ENCODE measurements at places on chromosomes 3 and 15. TPM values are rescaled to one million over a fixed set of nuclear protein-coding genes. Genes with fewer than 3 reads are reported as not detected.
A peak's percentile ranks its signal among the peaks of the same experiment; 100 is the strongest.

DNA sequence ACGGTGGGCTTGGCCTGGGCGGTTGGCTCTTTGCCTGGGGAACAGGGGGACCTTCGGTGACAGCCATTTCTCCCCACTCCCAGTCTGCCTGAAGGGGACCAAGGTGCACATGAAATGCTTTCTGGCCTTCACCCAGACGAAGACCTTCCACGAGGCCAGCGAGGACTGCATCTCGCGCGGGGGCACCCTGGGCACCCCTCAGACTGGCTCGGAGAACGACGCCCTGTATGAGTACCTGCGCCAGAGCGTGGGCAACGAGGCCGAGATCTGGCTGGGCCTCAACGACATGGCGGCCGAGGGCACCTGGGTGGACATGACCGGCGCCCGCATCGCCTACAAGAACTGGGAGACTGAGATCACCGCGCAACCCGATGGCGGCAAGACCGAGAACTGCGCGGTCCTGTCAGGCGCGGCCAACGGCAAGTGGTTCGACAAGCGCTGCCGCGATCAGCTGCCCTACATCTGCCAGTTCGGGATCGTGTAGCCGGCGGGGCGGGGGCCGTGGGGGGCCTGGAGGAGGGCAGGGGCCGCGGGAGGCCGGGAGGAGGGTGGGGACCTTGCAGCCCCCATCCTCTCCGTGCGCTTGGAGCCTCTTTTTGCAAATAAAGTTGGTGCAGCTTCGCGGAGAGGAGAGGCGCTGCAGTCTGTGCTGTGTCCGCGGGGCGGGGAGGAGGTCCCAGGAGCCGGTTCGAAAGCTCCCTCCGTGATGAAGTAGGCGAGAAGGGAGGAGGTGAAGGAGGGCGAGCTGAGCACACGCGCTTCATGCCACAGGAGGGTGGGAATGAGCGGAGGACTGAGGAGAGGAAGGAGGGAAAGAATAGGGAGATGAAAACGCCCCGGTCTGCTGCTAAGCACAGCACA is 9.6 kb downstream of the CLEC3B start:
- DNase-seq, result no peak
- H3K4me1 ChIP-seq, result peaks cover 67% of the 10 kb centered on the region
- no peaks in the 10 kb centered on the region for H3K27me3 ChIP-seq

DNA sequence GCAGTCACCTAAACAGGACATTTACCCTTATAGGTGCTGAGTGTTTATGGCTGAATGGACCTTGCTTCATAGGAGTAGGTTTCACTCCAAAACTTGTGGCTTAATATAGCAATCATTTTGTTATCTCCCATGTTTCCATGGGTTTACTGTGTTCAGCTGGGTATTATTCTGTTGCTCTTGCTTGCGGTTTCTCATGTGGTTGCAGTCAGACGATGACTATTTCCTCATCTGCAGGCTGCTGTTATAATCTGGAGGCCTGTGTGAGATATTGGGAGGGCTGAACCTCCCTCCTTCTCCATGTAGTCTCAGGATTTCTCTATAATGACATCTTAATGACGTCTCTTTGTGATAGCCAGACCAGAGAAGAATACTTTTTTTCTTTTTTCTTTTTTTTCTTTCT is 98.1 kb downstream of the ZPLD1 start:
- no peaks in the 10 kb centered on the region for H3K4me1 ChIP-seq
- H3K27me3 ChIP-seq, result no peaks in the 10 kb centered on the region
- H3K27ac ChIP-seq, result no peak overlapping the region
- no peak for DNase-seq
- H3K4me3 ChIP-seq, result no peak overlapping the region

The WDR93 gene
- not detected for total RNA-seq

GRCh38 chr3:146546366-146546965 is 2.1 kb upstream of the PLSCR1 start:
- H3K27me3 ChIP-seq, result no peaks in the 10 kb centered on the region
- H3K4me3 ChIP-seq, result no peak overlapping the region
- no peaks in the 10 kb centered on the region for H3K4me1 ChIP-seq
- H3K36me3 ChIP-seq, result no peaks in the 10 kb centered on the region
- H3K27ac ChIP-seq, result no peak overlapping the region

DNA sequence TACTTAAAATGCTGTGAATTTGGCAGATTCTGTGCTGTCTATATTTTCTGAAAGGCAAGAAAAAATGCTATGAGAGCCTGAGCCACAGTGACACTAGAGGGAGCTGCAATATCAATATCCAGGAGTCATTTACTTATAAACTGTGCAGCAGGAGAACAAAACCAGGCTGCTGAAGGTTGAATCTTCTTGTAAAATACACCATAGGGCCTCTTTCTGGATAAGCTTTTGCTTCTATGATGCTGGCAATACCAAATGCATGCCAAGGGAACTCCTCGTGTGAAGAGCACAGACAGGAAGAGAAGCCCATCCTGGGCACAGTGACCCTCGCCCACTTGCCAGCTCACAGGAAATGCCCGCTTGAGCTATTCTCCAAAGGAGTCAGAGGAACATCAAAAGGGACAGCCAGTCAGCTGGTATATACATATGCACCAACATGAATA is 48.0 kb upstream of the TSPAN3 start:
- H3K27ac ChIP-seq, result no peak overlapping the region
- no peaks in the 10 kb centered on the region for H3K27me3 ChIP-seq
- H3K4me1 ChIP-seq, result peaks cover 40% of the 10 kb centered on the region
- H3K4me3 ChIP-seq, result no peak overlapping the region
- peak; percentile 60 for DNase-seq

DNA sequence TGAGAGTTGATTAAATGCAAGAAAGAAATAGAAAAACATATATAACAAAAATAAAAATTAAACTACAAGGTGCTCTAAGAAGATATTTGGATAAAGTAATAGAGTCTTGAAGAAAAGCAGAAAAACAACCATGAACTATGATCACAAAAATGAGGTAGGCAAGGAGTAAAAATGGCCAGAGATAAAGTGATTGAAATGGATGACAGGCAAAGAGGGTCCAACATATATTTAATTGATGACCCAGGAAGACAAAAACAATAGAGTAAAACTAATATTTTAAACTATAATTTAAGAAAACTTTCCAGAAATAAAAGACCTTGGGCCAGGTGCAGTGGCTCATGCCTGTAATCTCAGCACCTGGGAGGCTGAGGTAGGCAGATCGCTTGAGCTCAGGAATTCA is 22.1 kb upstream of the WDR49 start:
- H3K4me1 ChIP-seq, result no peaks in the 10 kb centered on the region
- no peaks in the 10 kb centered on the region for H3K27me3 ChIP-seq
- H3K4me3 ChIP-seq, result no peak overlapping the region
- DNase-seq, result no peak

The TF gene
- total RNA-seq, result 5.2 TPM

GRCh38 chr3:131396170-131396569 is 14.6 kb downstream of the NUDT16 start:
- no peak for DNase-seq
- H3K27me3 ChIP-seq, result no peaks in the 10 kb centered on the region
- H3K4me3 ChIP-seq, result no peak overlapping the region
- H3K27ac ChIP-seq, result no peak overlapping the region
- no peaks in the 10 kb centered on the region for H3K4me1 ChIP-seq
- H3K36me3 ChIP-seq, result no peaks in the 10 kb centered on the region

- no peaks in the 10 kb centered on the region for H3K27me3 ChIP-seq
- no peak for DNase-seq
- H3K4me1 ChIP-seq, result no peaks in the 10 kb centered on the region
Observed at GRCh38 chr3:133887803-133888703, 7.6 kb downstream of the RAB6B start.

GRCh38 chr15:98812716-98813446 is 164.5 kb downstream of the IGF1R start:
- no peak overlapping the region for H3K4me3 ChIP-seq
- DNase-seq, result no peak
- H3K27me3 ChIP-seq, result no peaks in the 10 kb centered on the region

- no peak for DNase-seq
- H3K36me3 ChIP-seq, result peaks cover 28% of the 10 kb centered on the region
- H3K27ac ChIP-seq, result peak overlapping the region; percentile 72
- H3K27me3 ChIP-seq, result no peaks in the 10 kb centered on the region
- no peak overlapping the region for H3K4me3 ChIP-seq
- H3K4me1 ChIP-seq, result peaks cover 29% of the 10 kb centered on the region
Observed at GRCh38 chr15:41928100-41928499, 34.2 kb upstream of the SPTBN5 start.

The SLC22A14 gene
- not detected for total RNA-seq

DNA sequence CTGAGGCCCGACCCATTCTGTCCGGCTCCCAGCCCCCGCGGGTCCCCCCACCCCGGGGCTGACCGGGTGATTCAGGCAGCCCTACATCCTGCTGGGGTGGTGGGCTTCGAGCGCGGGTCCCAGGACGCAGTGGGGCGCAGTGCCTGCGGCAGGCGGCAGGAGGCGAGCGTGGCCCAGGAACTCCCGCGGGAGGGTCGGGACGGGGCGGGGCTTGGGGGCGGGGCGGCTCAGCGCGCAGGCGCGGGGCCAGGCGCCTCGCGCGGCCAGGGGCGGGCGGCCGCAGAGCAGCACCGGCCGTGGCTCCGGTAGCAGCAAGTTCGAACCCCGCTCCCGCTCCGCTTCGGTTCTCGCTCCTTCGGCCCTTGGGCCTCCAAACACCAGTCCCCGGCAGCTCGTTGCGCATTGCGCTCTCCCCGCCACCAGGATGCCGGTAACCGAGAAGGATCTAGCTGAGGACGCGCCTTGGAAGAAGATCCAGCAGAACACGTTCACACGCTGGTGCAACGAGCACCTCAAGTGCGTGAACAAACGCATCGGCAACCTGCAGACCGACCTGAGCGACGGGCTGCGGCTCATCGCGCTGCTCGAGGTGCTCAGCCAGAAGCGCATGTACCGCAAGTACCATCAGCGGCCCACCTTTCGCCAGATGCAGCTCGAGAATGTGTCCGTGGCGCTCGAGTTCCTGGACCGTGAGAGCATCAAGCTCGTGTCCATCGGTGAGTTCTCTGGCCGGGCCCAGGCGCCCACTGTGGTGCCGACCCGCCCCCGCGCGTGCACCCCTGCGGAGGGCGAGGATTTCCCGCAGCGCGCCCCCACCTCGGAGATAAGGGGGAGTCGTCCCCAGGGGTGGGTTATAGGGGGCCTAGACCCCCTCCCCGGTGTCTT is at the start of gene FLNB:
Gene FLNB, plus strand, starts transcription at position 282 of the 885 bp plus-strand sequence. Its CDS starts 143 bp downstream, at position 425.
- DNase-seq, result peak; percentile 57
- peak within 1 kb of the TSS; percentile 98 for H3K4me3 ChIP-seq
- H3K27me3 ChIP-seq, result no peaks in the 10 kb centered on the region

The GLDN gene
- 12.2 TPM for total RNA-seq

DNA sequence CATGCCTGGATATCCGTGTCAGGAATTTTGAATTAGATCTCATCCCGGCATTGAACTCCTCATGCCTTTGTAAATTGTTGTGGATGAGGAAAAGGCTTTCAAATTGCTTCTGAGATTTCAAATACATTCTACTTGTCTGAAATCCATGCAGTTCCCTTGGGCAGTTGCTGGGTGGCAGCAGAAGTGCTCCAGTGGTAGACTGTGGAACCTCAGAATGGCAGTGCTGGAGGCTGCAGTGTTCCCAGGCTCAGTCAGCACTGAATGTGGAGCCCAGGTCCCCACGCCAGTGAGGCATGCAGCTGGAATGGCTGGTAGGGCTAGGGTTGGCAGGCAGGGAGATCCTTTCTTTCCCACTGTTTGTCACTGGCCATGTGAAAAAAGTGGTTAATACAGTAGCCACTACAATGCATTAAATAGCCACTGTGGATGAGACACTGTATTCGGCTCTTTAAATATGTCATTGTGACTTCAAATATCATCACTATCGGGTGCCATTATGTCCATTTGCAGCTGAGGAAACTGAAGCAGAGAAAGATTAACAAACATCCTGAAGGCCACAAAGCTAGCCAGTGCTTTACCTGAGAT is 98.6 kb downstream of the TPRG1 start:
- H3K36me3 ChIP-seq, result no peaks in the 10 kb centered on the region
- H3K4me1 ChIP-seq, result no peaks in the 10 kb centered on the region
- no peak overlapping the region for H3K27ac ChIP-seq
- DNase-seq, result peak; percentile 21
- H3K4me3 ChIP-seq, result no peak overlapping the region
- no peaks in the 10 kb centered on the region for H3K27me3 ChIP-seq

The SEMA7A gene
- 0.61 TPM for total RNA-seq

The TMEM87A gene
- total RNA-seq, result 23.1 TPM

DNA sequence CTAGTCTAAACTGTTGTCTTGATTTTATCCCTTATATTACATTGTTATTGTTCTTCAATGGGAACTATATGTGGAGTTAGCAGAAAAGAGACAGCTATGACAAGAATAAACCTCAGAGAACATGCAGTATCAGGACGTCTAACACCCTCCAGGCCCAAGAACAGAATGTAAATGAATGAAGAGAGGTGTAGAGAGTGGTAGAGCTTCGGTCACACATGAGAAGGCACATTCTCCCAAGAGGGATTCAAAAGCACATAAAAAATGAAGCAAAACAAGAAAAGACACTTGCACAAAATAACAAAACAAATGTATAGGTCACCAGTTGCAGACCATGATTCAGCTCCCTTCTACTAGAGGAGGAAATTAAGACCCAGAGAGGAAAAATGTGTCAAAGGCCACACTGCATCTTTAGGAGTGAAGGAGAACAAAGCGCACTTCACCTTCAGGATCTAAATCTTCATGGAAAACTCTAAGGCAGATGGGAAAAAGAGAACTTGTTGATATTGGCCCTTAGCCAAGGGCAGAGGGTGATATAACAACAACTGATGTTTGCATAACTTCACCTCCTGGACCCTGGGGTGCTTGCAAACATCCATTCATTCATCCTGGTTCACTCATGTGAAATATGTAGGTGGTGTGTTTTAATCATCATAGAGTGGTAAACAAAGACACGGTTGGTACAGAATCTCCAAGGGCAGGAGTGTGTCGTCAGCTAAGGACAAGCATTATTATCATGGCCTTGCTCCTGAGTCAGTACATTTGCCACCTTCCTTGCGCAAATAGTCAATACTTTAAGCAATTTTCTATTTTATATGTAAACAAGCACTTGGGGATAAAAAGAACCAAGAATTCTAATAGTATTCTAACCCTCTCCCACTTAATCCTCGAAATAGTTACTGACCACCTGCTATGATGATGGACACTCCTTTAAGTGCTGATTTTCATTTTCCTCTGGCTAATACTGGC is 8.8 kb downstream of the NEK10 start:
- no peaks in the 10 kb centered on the region for H3K36me3 ChIP-seq
- H3K4me1 ChIP-seq, result no peaks in the 10 kb centered on the region
- no peak overlapping the region for H3K27ac ChIP-seq
- H3K4me3 ChIP-seq, result no peak overlapping the region
- no peak for DNase-seq

The RPL15 gene
- total RNA-seq, result 1,072 TPM

- no peak overlapping the region for H3K27ac ChIP-seq
- H3K4me3 ChIP-seq, result no peak overlapping the region
- no peaks in the 10 kb centered on the region for H3K36me3 ChIP-seq
- no peak for DNase-seq
- H3K4me1 ChIP-seq, result no peaks in the 10 kb centered on the region
Observed at GRCh38 chr3:55782807-55783206, 295.7 kb upstream of the WNT5A start.

Data from heart right ventricle (tissue), 16 donors.